ENCODE measurements at places on chromosomes 12 and 14.

GRCh38 chr14:81371802-81372201 lies 28.3 kb downstream of the STON2 start:
- no peak overlapping the region for H3K27ac ChIP-seq
- no peaks in the 10 kb centered on the region for H3K27me3 ChIP-seq
- H3K36me3 ChIP-seq = no peaks in the 10 kb centered on the region
- no peak for DNase-seq

DNA sequence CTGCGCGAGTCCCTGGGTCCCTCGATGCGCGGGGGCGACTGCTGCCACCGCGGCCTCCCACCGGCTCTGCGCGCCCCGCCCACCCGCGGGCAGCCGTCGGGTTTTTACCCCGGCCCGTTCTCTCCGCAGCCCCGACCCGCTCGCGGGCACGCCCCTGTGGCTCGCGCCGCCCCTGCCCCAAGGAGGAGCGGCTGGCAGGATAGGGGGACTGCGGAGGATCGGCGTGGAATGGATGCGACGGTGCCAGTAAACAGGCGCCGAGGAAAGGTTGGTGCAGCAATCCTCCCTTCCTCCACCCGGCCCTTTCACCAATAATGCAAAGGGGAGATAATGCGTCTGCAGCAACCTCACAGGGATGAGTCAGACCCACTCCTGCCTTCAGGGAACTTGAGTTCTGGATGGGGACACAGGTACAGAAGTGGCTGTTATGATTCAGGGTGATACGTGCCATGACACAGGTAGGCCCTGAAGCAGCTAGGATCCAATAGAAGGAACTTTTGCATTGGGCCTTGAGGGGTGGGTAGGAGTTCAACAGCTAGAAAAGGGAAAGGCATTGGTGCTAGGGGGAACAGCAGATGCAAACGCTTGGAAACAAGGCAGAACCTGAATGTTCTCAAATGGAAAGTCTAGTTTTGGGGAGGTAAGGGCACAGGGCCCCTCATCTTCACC lies 554 bp upstream of the DEGS2 start:
- no peaks in the 10 kb centered on the region for H3K36me3 ChIP-seq
- H3K27ac ChIP-seq = no peak overlapping the region
- DNase-seq = no peak
- peaks cover 12% of the 10 kb centered on the region for H3K4me1 ChIP-seq
- H3K27me3 ChIP-seq = peaks cover 4% of the 10 kb centered on the region

DNA sequence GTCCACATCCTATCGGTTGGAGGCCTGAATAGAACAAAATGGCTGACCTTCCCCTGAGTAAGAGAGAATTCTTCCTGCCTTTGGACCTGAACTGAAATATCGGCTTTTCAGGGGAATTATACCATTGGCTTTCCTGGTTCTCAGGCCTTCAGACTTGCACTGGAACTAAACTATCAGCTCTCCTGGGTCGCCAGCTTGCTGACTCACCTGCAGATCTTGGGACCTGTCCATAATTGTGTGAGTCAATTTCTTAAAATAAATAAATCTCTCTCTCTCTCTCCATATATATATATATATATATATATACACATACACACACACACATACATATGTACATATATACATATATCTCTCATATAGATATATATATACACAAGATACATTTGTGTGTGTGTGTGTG lies 41.6 kb downstream of the KCNK10 start:
- H3K36me3 ChIP-seq = no peaks in the 10 kb centered on the region
- no peaks in the 10 kb centered on the region for H3K4me1 ChIP-seq
- no peak overlapping the region for H3K4me3 ChIP-seq

DNA sequence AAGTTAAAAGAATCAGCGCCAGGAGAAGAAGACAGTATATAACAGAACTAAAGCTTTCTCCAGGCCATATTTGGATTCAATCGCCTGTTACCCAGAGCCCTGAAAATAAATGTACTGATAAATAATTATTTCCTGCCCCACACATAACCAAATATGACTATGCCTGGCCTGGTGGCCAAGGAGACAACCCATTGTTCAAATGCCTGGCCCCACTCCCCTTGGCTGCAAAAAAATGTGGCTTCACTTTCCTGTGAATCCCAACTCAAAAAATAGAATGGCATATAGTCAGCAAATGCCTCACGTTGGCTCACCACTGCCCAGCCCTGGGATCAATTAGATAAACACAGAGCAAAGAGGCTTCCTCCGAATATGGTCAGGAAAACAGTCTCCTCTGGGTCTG lies 472.1 kb downstream of the BCL11B start:
- DNase-seq = no peak
- no peaks in the 10 kb centered on the region for H3K4me1 ChIP-seq
- no peaks in the 10 kb centered on the region for H3K27me3 ChIP-seq
- no peak overlapping the region for H3K4me3 ChIP-seq
- no peaks in the 10 kb centered on the region for H3K36me3 ChIP-seq

GRCh38 chr12:42725809-42726208 lies 136.3 kb upstream of the PRICKLE1 start:
- no peaks in the 10 kb centered on the region for H3K4me1 ChIP-seq
- no peak overlapping the region for H3K27ac ChIP-seq
- no peak overlapping the region for H3K4me3 ChIP-seq

- DNase-seq = no peak
- no peaks in the 10 kb centered on the region for H3K36me3 ChIP-seq
- H3K4me3 ChIP-seq = no peak overlapping the region
- no peak overlapping the region for H3K27ac ChIP-seq
- peaks cover 11% of the 10 kb centered on the region for H3K4me1 ChIP-seq
These were observed 122.0 kb downstream of the AACS start for GRCh38 chr12:125187148-125187745.

DNA sequence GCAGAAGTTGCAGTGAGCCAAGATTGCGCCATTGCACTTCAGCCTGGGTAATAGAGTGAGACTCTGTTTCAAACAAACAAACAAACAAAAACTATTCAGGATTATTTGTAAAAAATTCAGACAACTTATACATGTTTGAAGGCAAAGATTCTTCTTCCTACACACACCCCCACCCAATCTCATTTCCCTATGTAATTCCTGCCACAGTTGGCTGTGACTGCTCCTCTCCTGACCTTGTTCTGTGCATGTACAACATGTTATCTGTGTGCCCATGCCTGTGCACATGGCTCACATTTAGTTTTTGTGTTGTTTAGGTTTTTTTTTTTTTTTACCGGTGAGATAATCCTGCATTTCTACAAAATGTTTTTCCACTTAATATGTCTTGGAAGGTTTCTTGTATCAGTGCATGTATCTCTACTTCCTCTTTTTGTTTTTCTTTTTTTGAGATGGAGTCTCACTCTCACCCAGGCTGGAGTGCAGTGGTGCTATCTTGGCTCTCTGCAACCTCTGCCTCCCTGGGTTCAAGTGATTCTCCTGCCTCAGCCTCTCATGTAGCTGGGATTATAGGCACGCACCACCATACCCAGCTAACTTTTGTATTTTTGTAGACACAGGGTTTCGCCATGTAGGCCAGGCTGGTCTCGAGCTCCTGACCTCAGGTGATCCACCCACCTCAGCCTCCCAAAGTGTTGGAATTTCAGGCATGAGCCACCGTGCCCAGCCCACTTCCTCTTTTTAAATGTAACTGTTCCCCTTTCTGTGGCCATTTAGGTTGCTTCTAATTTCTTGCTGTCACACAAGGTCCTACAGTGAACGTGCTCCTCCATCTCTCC lies 8.7 kb downstream of the CFAP251 start:
- no peaks in the 10 kb centered on the region for H3K4me1 ChIP-seq
- no peak overlapping the region for H3K27ac ChIP-seq
- no peak for DNase-seq
- H3K4me3 ChIP-seq = no peak overlapping the region

GRCh38 chr14:62118461-62118860 lies 356.2 kb downstream of the SNAPC1 start:
- no peak overlapping the region for H3K27ac ChIP-seq
- no peak for DNase-seq
- H3K4me1 ChIP-seq = peaks cover 5% of the 10 kb centered on the region
- no peak overlapping the region for H3K4me3 ChIP-seq
- H3K36me3 ChIP-seq = no peaks in the 10 kb centered on the region
- H3K27me3 ChIP-seq = peaks cover 9% of the 10 kb centered on the region

- H3K27me3 ChIP-seq = no peaks in the 10 kb centered on the region
- peaks cover 25% of the 10 kb centered on the region for H3K36me3 ChIP-seq
- DNase-seq = no peak
- H3K27ac ChIP-seq = no peak overlapping the region
These were observed 21.4 kb downstream of the KCTD10 start for GRCh38 chr12:109455706-109456105.

DNA sequence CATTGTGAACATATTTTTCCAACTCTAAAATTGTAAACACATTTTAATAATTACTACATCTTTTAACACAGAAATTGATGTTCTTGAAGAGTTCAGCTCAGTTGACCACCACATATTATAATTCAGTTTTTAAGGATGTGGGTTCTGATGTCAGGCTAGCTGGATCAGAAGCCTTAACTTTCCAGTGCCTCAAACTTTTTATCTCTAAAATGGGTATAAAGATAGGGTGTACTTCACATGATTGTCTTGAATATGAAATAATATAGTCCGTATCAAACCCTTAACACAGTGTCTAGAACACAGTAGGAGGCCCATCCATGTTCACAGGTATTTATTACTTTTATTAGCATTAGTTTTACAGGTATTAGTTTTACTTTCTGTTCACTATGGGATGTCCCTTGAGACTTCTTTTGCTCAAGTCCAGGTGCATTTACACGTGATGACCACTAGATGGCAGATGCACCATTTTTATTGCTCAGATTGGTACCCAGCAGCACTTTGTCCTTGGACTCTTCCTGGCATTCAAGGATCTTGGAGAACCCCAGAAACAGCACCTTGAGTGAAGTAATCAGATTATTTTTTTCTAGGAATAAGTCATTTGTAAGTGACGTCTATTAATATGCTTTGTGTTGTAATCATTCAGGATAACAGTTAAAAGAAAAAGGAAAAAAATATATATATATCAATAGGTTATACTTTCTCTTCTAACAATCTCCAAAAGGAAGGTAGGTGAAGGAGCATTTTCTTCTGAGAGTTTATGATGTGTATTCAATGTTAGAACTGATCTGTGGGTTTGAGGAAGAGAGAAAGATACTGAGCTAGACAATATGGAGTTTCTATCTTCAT lies 580.2 kb downstream of the ETNK1 start:
- no peak for DNase-seq
- H3K27me3 ChIP-seq = no peaks in the 10 kb centered on the region
- H3K27ac ChIP-seq = no peak overlapping the region
- H3K4me3 ChIP-seq = no peak overlapping the region
- H3K36me3 ChIP-seq = no peaks in the 10 kb centered on the region

DNA sequence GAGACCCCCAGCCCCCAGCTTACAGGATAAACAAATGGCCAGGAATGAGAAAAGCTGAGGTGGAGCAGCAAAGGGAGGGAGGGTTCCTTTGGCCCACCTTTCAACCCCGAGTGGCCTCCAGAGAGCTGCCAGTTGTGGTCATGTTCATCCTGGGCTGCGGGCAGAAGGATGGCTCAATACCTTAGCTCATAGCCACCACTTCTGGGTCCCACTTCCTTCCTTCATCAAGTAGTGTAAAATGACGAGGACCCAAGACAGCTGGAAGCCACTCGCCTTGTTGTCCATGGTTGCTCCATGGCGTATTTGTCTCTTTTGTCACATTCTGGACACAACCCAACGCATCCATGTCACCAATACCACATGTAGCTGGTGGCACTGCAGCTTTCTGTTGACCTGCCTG lies 24.2 kb downstream of the CRACR2A start:
- H3K27ac ChIP-seq = peak overlapping the region; percentile 29
- DNase-seq = no peak
- no peaks in the 10 kb centered on the region for H3K36me3 ChIP-seq
- no peak overlapping the region for H3K4me3 ChIP-seq
- H3K4me1 ChIP-seq = no peaks in the 10 kb centered on the region

DNA sequence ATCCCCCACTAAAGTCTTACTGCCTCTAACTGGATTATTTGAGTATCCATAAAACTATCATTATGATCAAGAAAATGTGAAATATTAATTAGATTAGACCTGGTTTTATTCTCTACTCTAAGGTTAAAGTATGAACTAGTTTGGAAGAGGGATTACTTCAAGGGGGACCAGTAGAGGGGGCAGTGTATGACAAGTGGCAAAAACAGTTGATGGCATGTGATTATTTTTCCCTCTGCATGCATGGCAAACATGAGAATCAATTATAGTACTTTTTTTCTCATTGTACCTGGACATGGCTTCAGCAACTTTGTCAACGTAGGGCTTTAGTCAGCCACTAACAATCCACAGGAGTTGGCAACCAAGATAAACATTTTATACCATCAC lies 145.0 kb upstream of the SLC38A2 start:
- H3K27me3 ChIP-seq = no peaks in the 10 kb centered on the region
- peaks cover 4% of the 10 kb centered on the region for H3K4me1 ChIP-seq
- no peak for DNase-seq

GRCh38 chr12:41564816-41565215 lies 376.7 kb downstream of the PDZRN4 start:
- H3K36me3 ChIP-seq = no peaks in the 10 kb centered on the region
- H3K4me3 ChIP-seq = no peak overlapping the region
- no peaks in the 10 kb centered on the region for H3K27me3 ChIP-seq
- no peak for DNase-seq
- no peak overlapping the region for H3K27ac ChIP-seq

GRCh38 chr12:27331291-27331926 lies 1.2 kb upstream of the BMAL2 start:
- H3K36me3 ChIP-seq = peaks cover 2% of the 10 kb centered on the region
- H3K27ac ChIP-seq = no peak overlapping the region
- H3K27me3 ChIP-seq = no peaks in the 10 kb centered on the region
- no peak overlapping the region for H3K4me3 ChIP-seq
- H3K4me1 ChIP-seq = peaks cover 36% of the 10 kb centered on the region

DNA sequence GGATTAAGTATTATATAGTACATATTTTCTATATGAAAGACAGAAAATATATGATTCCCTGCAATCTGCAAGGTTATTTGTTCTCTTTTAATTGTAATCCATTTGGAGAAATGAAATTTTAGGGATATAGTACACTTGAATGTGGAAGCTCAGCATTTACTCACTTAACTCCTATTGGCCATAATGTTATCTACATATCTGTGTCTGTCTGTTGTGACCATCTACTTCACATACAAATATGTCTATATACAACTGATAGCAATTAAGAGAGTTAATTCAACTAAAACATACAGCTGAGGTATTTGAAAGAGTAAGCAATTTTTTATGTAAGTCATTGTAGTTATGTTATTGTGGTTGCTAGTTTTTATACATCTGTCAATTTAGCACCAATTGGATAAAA lies 12.9 kb downstream of the FOXG1 start:
- H3K27me3 ChIP-seq = peaks cover 29% of the 10 kb centered on the region
- no peak overlapping the region for H3K27ac ChIP-seq
- H3K4me1 ChIP-seq = no peaks in the 10 kb centered on the region
- H3K36me3 ChIP-seq = no peaks in the 10 kb centered on the region

Data from liver (tissue), 10 donors.